Right forelimb (tissue), 1 donor: ENCODE measurements at places on chromosomes 16 and 17.

- no peak for DNase-seq
Measured at GRCh38 chr17:36978810-36979564, 30.2 kb downstream of the AATF start.

- DNase-seq = no peak
Measured at GRCh38 chr17:49414271-49414621, 436 bp downstream of the PHB1 start.

GRCh38 chr16:89334988-89335802, 117.7 kb downstream of the ZNF778 start:
- peak; percentile 43 for DNase-seq

- DNase-seq = no peak
Measured at GRCh38 chr16:65222536-65222935, 100.7 kb upstream of the CDH11 start.

- DNase-seq = peak; percentile 74
Measured at GRCh38 chr16:51542981-51543815, 392.1 kb upstream of the SALL1 start.

GRCh38 chr17:33459078-33459940, 166.2 kb upstream of the ASIC2 start:
- DNase-seq = no peak
